ENCODE measurements at places on chromosomes 11 and 22. TPM values are rescaled to one million over a fixed set of nuclear protein-coding genes. Genes with fewer than 3 reads are reported as not detected.

Gene AMOTL1
- 34.8 TPM for total RNA-seq

Gene TEAD1
- total RNA-seq = 122 TPM

Gene BUD13
- 12.4 TPM for total RNA-seq

Gene AIFM3
- total RNA-seq = 1.5 TPM

Gene KRTAP5-3
- total RNA-seq = not detected

Gene MISFA
- total RNA-seq = not detected

Gene OR4C13
- not detected for total RNA-seq

Gene RIMBP3C
- total RNA-seq = not detected

Gene CFAP300
- 14.0 TPM for total RNA-seq

Gene POU2AF3
- total RNA-seq = 1.8 TPM

Gene TRIM51
- total RNA-seq = not detected

Gene CRACR2B
- 44.6 TPM for total RNA-seq

Gene RFPL2
- total RNA-seq = not detected

Gene YPEL4
- total RNA-seq = 4.1 TPM

Gene LIPT2
- total RNA-seq = 9.4 TPM

Gene OR8D1
- total RNA-seq = not detected

Gene WT1
- total RNA-seq = not detected

Gene AMBRA1
- 27.1 TPM for total RNA-seq

Gene P2RY2
- not detected for total RNA-seq

Gene SERPIND1
- not detected for total RNA-seq

Gene KCTD14
- total RNA-seq = 0.94 TPM

Gene DEUP1
- total RNA-seq = not detected

Gene TSSK2
- total RNA-seq = not detected

Gene FOLR3
- not detected for total RNA-seq

Gene OR5B2
- not detected for total RNA-seq

Gene MAP6
- total RNA-seq = 5.1 TPM

Gene HEPN1
- total RNA-seq = not detected

Gene HSPB2
- 2.9 TPM for total RNA-seq

Gene HEPACAM
- total RNA-seq = 13.5 TPM

Gene MPEG1
- total RNA-seq = 58.4 TPM

Gene GRIA4
- not detected for total RNA-seq

Gene SLC25A17
- 16.0 TPM for total RNA-seq

Gene APOBEC3H
- total RNA-seq = not detected

Gene PGA5
- total RNA-seq = 11.7 TPM

Gene RBFOX2
- total RNA-seq = 53.0 TPM

Gene INS
- total RNA-seq = not detected

Gene BAIAP2L2
- 0.44 TPM for total RNA-seq

Gene RIMBP3B
- total RNA-seq = not detected

Gene OR52N4
- total RNA-seq = not detected

Gene KCNK7
- not detected for total RNA-seq

Gene MYO18B
- total RNA-seq = not detected

Gene NLRP14
- total RNA-seq = not detected

Gene CHST1
- total RNA-seq = 1.1 TPM

Gene KLHL35
- total RNA-seq = 1.1 TPM

Measured in subcutaneous adipose tissue (tissue), 4 donors.